Fibroblast of lung (primary cell): ENCODE measurements at places on chromosomes 7 and 10. TPM values are rescaled to one million over a fixed set of nuclear protein-coding genes. Genes with fewer than 3 reads are reported as not detected.

- no peak for DNase-seq
Measured at GRCh38 chr10:112280205-112280921, 2.8 kb upstream of the TECTB start.

GRCh38 chr7:96088579-96088978 is 233.3 kb downstream of the SLC25A13 start:
- DNase-seq = peak; percentile 18

- DNase-seq = no peak
Measured at GRCh38 chr7:465710-466400, 53.8 kb downstream of the PDGFA start.

- peak; percentile 11 for DNase-seq
Measured at GRCh38 chr7:88357294-88357693, 50.6 kb upstream of the STEAP4 start.

- DNase-seq = peak; percentile 78
Measured at GRCh38 chr7:213324-213993, 21.1 kb downstream of the FAM20C start.

The ADCY1 gene
- 0.51 and 2.5 TPM in 2 replicates for total RNA-seq

The SEMA3D gene
- 4.6 and 12.1 TPM in 2 replicates for total RNA-seq

The DNAH11 gene
- total RNA-seq = under 0.01 and 0.33 TPM in 2 replicates

DNA sequence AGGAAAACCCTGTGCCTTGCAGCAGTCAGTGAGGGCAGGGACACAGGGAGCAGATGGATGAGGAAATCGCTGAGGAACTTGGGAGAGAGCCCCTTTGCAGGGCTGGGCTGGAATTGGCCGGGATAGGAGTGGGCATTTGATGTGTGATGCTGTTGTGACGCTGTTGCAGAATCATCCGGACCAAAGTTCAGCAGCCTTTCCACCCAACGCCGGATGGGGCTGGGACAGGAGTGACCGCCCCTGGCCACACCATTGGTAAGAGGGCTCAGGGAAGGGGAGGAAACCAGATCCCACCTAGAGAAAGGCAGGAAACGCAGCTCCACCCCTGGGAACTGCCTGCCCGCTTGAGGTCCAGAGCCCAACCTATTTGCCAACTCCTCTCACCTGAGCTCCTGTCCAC is 33.9 kb downstream of the PAX2 start:
- DNase-seq = no peak

The CTAGE6 gene
- 0.17 and 0.26 TPM in 2 replicates for total RNA-seq

DNA sequence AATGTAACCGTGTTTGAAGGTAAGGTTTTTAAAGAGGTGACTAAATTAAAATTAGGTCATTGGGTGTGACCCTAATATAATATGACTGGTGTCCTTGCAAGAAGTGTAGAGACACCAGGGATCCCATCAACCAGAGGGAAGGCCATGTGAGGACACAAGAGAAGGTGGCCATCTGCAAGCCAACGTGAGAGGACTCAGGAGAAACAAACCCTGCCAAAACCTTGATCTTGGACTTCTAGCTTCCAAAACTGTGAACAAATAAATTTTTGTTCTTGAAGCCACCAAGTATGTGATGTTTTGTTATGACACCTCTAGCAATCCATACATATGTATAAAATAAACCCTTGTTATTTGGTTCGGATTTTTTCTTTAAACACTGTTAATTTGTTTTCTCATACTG is 144.3 kb downstream of the CDK14 start:
- no peak for DNase-seq

The CD36 gene
- total RNA-seq = 41.0 and 93.5 TPM in 2 replicates

DNA sequence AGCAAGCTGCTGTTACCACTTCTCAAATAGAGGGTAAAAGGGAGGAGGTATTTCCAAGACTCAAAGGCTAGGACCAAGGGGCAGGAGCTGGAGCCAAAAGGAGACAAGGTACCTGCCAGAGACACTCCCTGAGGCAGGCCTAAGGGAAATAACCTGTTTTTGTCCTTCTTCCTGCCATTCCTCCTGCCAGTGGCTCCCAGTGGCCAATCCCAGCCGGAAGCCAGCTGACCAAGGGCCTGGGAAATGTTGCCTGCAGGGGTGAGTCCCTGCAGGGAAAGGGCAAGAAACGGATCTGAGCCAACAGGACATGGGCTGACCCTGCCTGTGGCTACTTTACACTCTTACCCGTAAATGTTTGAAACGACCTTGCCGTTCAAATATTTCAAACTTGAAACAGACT is 3.5 kb downstream of the CYTH3 start:
- no peak for DNase-seq

The LEP gene
- total RNA-seq = 0.26 and 2.8 TPM in 2 replicates
